Liver (tissue), 10 donors: ENCODE measurements at places on chromosomes 1 and 21. TPM values are rescaled to one million over a fixed set of nuclear protein-coding genes. Genes with fewer than 3 reads are reported as not detected.
A peak's percentile ranks its signal among the peaks of the same experiment; 100 is the strongest.

OLIG2 gene
- not detected for total RNA-seq

TTC24 gene
- 0.08 TPM for total RNA-seq

DNA sequence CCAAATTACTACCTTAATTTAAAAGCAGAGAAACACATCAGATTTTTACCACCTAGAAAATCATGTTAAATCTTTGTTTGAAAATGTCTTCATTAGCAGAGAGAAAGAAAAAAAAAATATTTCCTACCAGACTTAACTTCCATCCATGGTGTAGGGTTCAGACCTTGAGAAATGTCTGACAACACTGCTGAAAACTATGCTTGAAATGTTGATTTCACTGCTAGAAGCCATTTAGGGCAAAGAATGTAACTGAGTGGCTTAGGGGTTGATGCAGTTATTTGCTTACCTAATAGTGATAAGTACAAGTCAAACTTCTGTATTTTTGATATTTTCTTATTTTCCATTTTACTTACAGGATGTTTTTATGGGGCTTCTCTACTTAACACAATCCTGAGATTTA, 495.6 kb upstream of the NEGR1 start:
- DNase-seq, result no peak

VWA1 gene
- 41.6 TPM for total RNA-seq

CHODL gene
- not detected for total RNA-seq

GRCh38 chr1:73096841-73097240, 814.5 kb upstream of the NEGR1 start:
- no peak for DNase-seq

DNA sequence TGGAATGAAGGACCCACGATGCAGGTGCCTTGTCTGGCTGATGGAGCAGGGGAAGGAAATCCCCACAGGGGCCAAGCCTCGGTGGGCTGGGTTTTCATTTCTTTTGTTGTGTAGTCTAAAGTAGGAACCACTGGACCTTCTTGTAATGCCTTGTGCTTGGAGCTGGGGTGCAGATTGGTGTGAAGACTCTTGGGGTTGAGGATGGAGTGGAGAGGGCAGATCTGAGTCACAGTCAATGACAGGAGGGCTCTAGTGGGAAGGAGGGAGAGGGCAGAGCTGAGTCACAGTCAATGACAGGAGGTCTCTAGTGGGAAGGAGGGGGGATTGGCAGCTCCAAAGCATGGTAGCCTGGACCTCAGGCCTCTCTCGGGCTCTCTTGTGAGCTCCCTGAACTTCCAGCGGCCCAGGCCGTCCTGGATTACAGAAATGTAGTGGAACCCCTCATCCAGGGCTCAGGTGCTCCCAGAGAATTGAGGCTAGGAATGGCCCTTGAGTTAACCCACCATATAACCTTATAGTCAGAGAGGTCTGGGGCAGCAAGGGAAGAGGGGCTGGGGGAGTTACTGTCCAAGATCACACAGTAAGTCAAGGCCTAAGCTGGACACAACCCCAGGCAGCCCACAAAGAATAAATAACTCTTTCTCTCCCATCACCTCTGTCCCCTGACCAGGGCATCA, 313.8 kb downstream of the MATN1 start:
- peak; percentile 23 for DNase-seq

ITGB2 gene
- total RNA-seq, result 33.8 TPM

ASPM gene
- 45.3 TPM for total RNA-seq

DNA sequence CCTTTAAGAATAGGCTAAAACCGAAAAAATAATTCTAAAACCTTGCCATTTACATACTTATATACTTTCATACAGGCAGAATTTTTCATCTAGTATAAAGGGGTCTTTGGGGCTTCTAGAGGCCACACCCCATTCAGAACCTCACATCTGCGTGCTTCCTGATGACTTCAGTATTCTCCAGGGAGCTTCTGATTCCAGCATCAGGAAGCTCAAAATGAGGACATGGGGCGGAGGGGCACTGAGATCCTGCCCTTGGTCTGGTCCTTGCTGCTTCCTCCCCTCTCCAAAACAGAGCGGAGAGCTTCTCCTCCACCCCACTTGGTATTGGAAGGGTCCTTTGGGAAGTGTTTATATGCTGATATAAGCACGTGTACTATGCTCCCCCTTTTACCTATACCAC, 13.8 kb downstream of the PAX7 start:
- no peak for DNase-seq

DENND2C gene
- 1.3 TPM for total RNA-seq

GRCh38 chr1:84379138-84379916, 19.0 kb upstream of the DNASE2B start:
- DNase-seq, result no peak

DNA sequence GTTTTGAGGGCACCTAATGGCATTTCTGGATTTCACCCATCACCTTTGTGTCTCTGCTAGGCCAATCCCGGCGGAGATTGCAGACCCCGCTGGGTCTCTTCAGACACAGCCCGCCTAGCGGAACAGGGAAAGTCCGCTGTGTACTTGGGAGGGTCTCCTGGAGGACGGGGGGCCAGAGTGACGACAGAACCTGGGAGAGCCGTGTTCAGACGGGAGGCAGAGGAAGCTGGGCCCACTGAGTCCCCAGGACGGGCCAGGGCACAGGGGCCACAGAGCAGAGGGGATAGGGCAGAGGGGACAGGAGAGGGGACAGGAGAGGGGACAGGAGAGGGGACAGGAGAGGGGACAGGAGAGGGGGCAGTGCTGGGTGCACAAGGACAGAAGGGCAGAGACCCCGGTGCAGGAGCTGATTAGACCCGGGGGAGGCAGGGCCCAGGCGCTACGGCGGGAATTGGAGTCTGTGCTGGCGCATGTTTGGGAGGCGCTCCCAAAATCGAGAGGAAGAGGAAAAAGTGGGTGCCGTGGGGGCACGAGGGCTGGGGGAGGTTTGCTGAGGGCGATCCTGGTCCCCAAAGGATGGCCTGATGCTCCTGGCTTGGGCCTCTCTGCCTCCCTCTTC, 12.7 kb downstream of the TRPM2 start:
- no peak for DNase-seq

CFAP141 gene
- total RNA-seq, result not detected

GRCh38 chr1:245772325-245772724, 617.5 kb downstream of the KIF26B start:
- no peak for DNase-seq

DNA sequence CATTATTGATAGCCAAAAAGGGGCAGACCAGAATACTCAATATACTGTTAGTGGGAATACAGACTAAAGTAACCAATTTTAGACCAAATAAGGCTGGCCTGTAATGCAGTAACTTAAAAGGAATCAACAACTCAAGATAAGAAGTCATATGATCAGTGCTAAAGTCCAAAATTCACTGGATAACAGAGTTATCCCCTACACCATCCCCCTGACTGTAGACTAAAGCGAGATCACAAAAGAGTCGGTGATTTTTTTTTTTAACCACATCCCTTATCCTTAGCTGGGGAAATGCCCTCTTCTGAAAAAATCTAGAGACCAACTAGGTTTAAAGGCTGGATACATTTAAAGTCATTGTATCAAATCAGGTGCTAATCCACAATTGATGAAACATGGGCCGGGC, 7.7 kb downstream of the UBR4 start:
- no peak for DNase-seq

DNA sequence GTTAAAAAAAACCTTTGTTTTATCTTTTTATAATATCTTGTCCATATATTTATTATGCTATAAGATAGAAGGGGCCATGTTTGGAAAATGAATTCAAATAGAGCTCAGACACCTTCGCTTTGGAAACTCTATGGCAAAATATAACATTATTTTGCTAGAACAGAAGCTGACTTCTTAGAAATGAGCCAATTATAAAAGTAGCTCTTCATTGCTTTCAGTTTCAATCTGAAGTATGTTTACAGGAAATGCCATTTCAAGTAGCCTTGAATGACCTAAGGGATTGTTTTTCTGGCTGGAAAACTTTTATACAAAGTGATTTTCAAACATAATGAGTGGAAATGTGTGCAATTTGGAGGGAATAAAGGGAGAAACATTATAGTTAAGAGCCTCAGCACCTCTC, 37.8 kb upstream of the GBP5 start:
- DNase-seq, result no peak

DNA sequence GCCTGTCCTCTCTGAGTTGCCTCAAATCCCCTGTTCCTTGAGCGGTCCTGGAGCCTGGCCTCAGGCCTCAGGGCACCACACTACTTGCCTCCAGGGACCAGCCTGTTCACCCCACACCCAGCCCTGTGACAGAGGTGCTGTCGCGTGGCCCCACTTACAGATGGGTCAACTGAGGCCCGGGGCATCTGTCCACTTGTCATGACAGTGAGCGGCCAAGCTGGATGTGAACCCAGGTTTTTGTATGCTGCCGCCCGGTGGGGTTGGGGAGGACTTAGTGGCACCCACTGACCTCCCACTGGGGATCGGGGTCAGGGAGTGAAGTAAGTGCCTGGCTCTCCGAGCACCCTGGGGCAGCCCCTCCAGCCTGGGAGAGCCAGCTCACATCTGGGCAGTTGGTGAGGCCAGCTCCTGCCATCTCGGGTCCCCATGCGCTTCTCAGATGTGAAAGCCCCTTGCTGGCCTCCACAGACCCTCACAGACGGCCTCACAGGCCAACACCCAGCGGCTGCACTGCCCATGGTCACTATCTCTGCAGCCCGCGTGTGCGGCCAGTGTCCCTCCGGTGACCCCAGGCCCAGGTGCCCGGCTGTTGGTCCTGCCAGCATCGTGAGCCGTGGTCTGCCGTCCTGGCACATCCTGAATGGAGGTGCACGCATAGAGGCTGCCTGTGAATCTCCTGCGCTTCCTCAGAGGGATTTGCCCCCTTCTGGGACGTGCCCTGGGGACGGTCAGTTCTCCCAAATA, 9.3 kb upstream of the FAAP20 start:
- no peak for DNase-seq

NLRP3 gene
- total RNA-seq, result 1.9 TPM

- DNase-seq, result no peak
Measured at GRCh38 chr1:200041337-200042118, 14.0 kb downstream of the NR5A2 start.

DNA sequence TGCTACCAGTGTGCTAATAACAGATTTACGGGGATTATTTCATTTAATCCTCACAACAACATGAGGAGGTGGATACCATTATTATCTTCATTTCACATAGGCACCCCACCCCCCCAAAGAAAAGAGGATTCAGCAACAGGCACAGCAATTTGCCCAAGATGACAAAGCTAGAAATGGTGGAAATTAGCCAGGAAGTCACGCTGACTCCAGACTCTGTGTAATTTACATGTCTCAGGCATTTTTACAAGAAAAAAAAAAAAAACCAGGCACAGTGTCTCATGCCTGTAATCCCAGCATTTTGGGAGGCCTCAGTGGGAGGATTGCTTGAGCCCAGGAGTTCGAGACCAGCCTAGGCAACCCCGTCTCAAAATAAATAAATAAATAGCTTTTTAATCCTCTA, 37.5 kb upstream of the PRDM2 start:
- no peak for DNase-seq

DNA sequence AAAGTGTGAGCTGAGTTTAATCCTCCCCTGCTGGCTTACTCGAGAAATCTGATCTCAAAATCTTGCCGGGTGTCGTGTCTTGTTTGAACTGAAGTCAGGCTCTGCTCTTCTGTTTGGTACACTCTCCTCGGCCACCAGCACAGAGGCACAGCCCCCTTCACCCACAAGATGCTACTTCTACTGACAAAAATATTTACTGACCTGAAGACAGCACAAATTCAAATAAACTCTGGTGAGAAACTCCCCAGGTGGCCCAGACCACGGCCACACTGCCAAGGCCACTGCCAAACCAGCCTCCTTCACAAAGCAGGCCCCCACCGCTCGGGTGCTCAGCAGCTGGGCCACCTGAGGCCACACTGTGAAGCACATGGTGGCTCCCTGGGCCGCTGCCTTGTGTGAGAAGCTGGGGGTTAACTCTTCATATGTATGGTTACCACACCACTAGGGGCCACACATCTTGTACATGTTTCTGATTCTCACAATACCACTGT, 80.6 kb downstream of the TGFBR3 start:
- no peak for DNase-seq

PRAMEF25 gene
- total RNA-seq, result not detected

DNA sequence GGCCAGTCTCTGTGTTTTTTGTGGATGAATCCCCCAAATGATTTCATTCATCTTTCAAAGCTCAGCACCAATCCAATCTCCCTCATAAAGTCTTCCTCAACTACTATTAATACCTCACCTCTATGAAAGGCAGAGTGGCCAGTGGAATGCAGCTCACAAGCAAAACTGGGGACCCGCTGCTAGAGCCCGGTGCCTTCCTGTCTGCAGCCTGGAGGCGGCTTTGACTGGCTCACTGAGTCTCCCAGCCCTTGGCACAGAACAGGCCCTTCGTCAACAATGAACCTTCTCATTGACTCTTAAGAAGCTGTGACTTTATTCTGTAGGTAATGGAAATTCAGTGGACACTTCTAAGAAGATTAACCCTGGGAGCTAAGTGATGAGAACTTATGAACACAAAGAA, 86.8 kb upstream of the RAB4A start:
- DNase-seq, result no peak

CNIH3 gene
- total RNA-seq, result 1.0 TPM

GRCh38 chr1:18058206-18058921, 49.2 kb upstream of the IGSF21 start:
- no peak for DNase-seq

DNA sequence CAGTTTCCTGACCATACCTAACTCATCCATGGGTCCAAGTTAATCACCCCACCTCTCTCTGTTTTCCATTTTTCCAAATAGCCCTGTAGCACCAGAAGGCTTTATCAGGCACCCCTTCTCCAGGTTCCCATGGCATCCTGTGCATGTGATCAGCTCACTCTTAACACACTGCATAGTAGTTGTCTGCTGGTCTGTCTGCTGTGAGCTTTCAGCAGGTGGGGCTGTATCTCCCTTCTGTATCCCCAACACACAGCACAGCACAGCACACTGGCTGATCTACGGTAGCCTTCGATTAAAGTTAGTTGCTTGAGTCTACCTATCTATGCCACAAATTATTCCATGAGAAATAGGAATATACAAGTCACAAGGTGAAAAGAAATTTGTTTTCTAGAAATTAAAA, 54.3 kb upstream of the C1orf198 start:
- no peak for DNase-seq

GRCh38 chr1:36922593-36923426, 111.5 kb downstream of the GRIK3 start:
- DNase-seq, result no peak

ZNF281 gene
- 18.4 TPM for total RNA-seq

DNA sequence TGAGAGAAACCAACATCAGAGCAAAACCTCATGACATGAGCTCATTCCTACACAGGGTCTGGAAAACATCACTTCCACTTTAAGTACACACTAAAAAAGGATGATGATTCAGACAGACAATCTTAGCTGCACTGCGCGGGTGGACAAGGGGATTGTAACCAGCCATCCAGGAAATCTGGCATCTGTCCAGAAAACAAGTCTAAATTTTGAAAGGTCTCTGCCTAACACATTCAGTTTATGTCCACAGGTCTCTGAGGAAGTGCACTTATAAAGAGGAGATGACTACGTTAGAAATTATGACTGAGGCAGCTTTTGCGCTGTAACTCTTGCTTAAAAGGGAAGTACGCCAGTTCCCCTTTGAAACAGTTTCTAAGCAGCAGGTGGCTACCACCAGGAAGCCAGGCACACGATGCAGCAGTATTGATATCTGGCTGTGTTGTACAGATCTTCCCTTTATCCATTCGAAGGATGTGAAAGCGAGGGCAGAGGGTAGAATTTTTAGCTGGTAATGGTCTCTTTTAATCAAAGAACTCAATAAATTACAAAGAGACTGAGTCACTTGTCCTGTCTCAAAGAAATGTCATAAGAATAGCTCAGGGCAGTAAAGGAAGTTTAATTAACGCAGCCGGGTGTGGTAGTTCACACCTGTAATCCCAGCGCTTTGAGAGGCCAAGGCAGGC, 128.0 kb downstream of the SETD4 start:
- DNase-seq, result no peak
